ENCODE measurements at places on chromosomes 12 and 14.
A peak's percentile ranks its signal among the peaks of the same experiment; 100 is the strongest.

- no peak for DNase-seq
These were observed 14.4 kb downstream of the TMEM121 start for GRCh38 chr14:105540811-105541210.

GRCh38 chr14:44803239-44803905, 158.4 kb downstream of the KLHL28 start:
- DNase-seq = peak; percentile 10

GRCh38 chr14:68950111-68950510, 29.0 kb downstream of the ACTN1 start:
- no peak for DNase-seq

GRCh38 chr12:71356569-71356968, 83.0 kb upstream of the LGR5 start:
- no peak for DNase-seq

GRCh38 chr14:71319666-71320065, 412.4 kb downstream of the PCNX1 start:
- DNase-seq = no peak

DNA sequence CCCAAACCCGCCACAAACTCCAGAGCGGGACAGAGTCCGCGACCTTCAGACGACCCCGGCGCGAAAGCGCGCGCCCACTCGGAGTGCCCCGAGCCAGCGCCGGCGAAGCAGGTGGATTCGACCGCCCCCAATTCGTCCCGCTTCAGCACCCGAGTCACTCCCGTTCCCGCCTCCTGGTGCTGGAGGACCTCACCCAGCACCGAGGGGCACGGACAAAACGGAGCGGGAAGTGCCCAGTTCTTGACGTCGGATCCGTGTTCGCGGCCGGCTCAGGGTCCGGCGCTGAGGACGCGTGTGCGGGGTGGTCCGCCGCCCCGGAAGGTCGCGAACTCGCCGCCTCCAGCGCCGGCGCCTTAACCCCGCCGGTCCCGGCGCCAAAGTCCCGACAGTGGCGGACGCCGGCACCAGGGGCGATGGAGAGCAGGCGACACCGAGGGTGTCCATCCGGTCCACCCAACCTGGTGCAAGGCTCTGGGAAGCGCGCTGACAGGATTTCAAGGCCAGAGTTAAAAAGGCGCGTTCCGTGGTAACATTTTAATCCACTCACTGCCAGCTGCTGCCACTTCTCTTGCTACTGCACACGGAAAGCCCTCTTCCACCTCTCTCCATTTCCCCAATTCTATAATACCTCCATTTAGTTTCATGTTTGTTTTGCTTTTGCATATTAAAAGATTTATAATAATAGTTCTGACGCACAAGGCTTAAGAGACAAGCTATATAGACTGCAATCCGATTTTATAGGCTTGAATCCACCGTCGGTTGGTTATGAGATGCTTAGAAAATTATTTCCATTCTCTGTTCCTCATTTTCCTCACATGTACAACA, 240.0 kb upstream of the CPNE8 start:
- no peak for DNase-seq

DNA sequence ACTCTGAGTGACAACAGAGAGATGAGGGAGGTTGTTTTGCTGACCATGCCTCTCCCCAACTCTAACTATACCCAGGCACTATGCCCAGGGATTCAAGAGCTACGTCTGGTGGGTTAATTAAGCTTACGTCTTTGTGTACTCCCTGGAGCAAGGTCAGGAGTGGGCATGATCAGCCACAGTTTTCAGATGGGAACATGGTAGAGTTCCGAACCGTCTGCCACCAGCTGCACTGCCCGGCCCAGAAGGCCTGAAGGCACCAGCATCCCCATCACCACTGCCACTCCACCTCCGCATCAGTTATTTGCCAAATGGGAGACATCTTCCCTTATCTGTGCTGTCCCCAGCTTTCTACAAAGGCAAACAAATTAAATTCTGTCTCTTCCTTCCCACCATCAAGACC, 11.1 kb upstream of the GPX2 start:
- DNase-seq = no peak

GRCh38 chr12:10747730-10748129, 24.6 kb upstream of the YBX3 start:
- DNase-seq = no peak

DNA sequence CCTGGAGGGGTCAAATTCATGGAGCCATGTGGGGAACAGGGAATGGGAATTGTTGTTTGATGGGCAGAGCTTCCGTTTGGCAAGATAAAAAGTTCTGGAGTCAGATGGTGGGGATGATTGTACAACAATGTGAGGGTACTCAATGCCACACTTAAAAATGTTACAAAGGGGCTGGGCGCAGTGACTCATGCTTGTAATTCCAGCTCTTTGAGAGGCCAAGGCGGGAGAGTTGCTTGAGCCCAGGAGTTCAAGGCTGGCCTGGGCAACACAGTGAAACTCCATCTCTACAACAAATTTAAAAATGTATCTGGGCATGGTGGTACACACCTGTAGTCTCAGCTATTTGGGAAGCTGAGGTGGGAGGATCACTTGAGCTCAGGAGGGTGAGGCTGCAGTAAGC, 66.0 kb upstream of the DIO3 start:
- DNase-seq = no peak

GRCh38 chr14:56657604-56658003, 78.0 kb downstream of the TMEM260 start:
- DNase-seq = no peak

GRCh38 chr12:4526923-4527546, 11.7 kb upstream of the RAD51AP1 start:
- no peak for DNase-seq

GRCh38 chr12:11920231-11920630, 150.5 kb upstream of the BCL2L14 start:
- DNase-seq = no peak

GRCh38 chr14:24436355-24437019, 6.1 kb downstream of the SDR39U1 start:
- peak; percentile 49 for DNase-seq

Measured in H54 (cell line).